ENCODE measurements at places on chromosomes 1 and 21.
A peak's percentile ranks its signal among the peaks of the same experiment; 100 is the strongest.

- no peak for DNase-seq
Measured at GRCh38 chr1:248015803-248016202, 2.3 kb downstream of the OR2L5 start.

DNA sequence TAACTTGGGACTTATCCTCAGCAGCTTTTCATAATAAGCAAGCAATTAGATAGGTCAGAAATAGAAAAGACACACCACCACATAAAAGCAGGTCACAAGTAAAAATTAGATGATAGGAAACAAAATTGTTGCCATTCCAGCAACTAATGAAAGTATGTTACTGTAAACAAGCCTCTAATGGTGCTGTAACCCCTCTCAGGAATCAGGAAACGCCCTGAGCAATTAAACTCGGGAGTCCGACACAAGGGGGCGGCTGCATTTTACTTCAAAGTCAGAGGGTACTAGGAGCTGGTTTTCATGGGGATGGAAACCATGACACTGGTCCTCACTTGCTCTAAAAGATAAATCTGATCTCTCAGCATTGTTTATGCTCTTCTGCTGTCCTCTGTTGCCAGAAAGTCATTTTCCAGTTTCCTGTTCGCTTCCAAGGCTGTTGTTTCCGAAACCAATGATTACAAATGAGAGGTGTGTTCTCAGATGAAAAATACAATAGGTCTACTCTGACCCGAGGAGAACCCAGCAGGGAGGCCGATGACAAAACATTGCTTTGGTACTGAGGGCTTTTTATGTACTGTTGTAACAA lies 93.4 kb downstream of the TGFBR3 start:
- DNase-seq: no peak

DNA sequence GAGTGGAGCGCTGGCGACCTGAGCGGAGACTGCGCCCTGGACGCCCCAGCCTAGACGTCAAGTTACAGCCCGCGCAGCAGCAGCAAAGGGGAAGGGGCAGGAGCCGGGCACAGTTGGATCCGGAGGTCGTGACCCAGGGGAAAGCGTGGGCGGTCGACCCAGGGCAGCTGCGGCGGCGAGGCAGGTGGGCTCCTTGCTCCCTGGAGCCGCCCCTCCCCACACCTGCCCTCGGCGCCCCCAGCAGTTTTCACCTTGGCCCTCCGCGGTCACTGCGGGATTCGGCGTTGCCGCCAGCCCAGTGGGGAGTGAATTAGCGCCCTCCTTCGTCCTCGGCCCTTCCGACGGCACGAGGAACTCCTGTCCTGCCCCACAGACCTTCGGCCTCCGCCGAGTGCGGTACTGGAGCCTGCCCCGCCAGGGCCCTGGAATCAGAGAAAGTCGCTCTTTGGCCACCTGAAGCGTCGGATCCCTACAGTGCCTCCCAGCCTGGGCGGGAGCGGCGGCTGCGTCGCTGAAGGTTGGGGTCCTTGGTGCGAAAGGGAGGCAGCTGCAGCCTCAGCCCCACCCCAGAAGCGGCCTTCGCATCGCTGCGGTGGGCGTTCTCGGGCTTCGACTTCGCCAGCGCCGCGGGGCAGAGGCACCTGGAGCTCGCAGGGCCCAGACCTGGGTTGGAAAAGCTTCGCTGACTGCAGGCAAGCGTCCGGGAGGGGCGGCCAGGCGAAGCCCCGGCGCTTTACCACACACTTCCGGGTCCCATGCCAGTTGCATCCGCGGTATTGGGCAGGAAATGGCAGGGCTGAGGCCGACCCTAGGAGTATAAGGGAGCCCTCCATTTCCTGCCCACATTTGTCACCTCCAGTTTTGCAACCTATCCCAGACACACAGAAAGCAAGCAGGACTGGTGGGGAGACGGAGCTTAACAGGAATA lies 4.2 kb downstream of the TFAP2E start:
- DNase-seq: peak; percentile 72

- DNase-seq: peak; percentile 58
Measured at GRCh38 chr1:39091845-39092645, 65.9 kb downstream of the NDUFS5 start.

GRCh38 chr1:87220993-87221392 lies 107.7 kb upstream of the LMO4 start:
- DNase-seq: no peak

GRCh38 chr1:147545133-147545532 lies 3.8 kb downstream of the BCL9 start:
- peak; percentile 84 for DNase-seq

GRCh38 chr1:22975694-22976093 lies 3.0 kb upstream of the LACTBL1 start:
- no peak for DNase-seq

GRCh38 chr1:28343405-28343804 lies 14.6 kb downstream of the MED18 start:
- DNase-seq: no peak

DNA sequence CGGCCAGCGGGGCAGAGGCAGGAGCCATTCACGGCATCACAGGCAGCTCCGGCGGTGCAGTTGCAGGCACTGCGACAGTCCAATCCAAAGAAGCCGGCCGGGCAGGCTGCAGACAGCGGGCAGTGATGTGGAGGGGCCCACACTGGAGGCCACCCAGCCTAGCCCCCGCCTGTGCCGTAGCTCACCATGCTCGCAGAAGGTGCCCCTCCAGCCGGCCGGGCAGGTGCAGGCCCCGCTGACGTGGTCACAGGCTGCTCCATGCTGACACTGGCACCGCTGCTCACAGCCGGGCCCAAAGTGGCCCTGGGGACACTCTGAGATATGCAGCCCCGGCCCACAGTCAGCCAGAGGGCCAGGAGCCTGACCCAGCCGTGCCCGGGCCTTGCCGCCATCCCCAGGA lies 45.1 kb downstream of the ARHGEF16 start:
- no peak for DNase-seq

- DNase-seq: no peak
Measured at GRCh38 chr1:18513995-18514394, 33.3 kb downstream of the KLHDC7A start.

- no peak for DNase-seq
Measured at GRCh38 chr1:7783178-7783711, 846 bp upstream of the PER3 start.
